Stimulated activated CD8-positive, alpha-beta memory T cell treated with anti-CD3 and anti-CD28 coated beads, Interleukin-7, amount 100 ng/mL, for 1 hour (primary cell): ENCODE measurements at places on chromosomes 7 and 10.

GRCh38 chr7:2638224-2638991 is 6.6 kb downstream of the TTYH3 start:
- no peak for DNase-seq

GRCh38 chr10:71748671-71749191 is 24.6 kb downstream of the VSIR start:
- no peak for DNase-seq

DNA sequence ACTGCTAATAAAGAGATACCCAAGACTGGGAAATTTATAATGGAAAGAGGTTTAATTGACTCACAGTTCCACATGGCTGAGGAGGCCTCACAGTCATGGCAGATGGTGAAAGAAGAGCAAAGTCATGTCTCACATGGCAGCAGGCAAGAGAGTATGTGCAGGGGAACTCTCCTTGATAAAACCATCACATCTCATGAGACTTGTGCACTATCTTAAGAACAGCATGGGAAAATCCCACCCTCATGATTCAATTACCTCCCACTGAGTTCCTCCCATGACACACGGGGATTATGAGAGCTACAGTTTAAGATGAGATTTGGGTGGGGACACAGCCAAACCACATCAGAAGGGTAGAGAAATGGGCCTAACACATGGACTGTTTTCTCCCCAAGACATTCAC is 156.3 kb downstream of the CCDC71L start:
- DNase-seq, result no peak

DNA sequence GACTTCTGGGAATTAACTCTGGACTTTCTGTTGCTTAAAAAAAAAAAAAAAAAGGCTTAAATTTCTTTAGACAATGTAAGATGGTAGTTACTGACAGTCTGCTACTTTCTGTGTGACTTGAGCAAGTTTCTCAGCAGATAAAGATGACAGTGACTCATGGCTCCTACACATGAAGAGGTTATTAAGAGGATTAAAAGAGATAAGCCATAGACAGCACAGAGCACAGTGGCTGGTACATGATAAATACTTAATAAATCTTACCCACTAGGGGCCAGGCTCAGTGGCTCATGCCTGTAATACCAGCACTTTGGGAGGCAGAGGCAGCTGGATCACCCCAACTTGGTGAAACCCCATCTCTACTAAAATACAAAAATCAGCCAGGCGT is 174.8 kb downstream of the JAZF1 start:
- DNase-seq, result no peak

DNA sequence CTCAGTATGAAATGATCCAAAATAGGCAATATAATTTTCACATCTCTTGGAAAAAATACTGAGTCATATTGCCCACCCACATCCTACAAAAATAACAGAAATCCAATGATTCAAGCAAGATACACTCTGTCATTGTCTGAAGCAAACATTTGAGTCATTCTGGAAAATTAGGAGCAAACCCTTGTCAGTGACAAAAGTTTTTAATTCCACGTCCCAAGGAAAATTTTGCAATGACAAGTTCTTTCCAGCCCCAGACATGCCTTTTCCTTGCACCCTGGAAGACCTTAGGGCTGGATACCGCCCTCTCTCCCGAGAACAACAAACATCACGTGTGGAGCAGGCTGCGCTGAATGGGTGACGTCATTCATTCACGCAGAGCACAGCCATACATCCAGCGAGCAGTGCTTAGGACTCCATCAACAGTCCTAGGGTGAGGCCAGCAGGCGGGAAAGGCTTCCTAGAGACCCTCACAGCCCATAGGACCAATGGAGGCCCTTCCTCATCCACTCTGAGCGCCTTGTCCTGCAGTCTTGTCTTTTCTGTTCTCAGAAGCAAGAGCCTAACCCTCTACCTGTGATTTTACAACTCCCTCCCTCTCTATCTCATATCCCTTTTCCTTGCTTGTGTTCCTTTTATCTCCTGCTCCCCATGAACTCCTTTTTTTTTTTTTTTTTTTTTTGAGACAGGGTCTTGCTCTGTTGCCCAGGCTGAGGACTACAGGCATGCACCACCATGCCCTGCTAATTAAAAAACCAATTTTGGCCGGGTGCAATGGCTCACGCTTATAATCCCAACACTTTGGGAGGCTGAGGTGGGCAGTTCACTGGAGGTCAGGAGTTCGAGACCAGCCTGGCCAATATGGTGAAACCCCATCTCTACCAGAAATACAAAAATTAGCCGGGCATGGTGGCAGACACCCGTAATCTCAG is 23.5 kb upstream of the KDM7A start:
- no peak for DNase-seq

GRCh38 chr7:1227814-1228544 is 4.7 kb upstream of the UNCX start:
- DNase-seq, result no peak

- DNase-seq, result no peak
These were observed 209.4 kb upstream of the KLF14 start for GRCh38 chr7:130943336-130943901.

DNA sequence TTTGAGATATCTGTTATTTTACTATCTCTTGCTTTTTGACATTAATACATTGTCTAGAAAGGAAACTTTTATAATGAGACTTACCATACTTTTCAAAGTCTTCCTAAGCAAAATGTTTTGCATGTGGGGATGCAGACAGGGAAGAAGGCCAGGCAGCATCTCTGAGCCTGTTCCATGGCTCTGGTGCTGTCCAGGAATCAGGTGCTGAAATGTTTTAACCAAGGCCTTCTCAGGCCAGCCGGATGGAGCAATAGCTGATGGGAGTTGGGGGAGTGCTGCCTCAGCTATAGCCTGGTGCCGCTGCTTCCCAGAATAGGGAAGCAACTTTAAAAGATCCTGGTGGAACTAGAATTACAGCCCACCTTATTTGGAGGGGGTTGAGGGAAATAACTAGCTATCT is 38.5 kb downstream of the CRTAC1 start:
- DNase-seq, result no peak

- no peak for DNase-seq
These were observed 39.4 kb upstream of the ATOH7 start for GRCh38 chr10:68271196-68271882.

- no peak for DNase-seq
These were observed 8.1 kb upstream of the GPR85 start for GRCh38 chr7:113094517-113095249.

- no peak for DNase-seq
These were observed 21.4 kb downstream of the EFCAB10 start for GRCh38 chr7:105559926-105560325.

DNA sequence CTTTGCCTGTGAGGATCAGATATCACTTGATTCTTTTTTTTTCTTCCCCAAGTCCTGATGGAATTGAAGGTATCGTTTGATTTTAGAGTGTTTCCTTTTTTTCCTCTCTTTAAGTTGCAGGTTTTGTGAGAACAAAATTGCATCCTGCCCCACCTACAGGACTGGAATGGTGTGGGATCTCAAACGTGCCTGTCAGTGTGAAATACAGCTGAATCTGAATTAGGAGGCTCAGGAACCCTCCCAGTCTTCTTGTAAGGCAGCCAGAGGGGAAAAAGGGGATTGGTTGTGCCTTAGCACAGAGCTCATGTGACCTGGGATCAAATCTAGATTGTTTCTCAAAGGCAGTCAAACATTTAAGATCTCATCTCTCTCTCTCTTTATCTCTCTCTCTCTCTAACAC is 32.7 kb upstream of the KLHL7 start:
- DNase-seq, result no peak

GRCh38 chr10:101140084-101140949 is 9.2 kb downstream of the TLX1 start:
- DNase-seq, result no peak

DNA sequence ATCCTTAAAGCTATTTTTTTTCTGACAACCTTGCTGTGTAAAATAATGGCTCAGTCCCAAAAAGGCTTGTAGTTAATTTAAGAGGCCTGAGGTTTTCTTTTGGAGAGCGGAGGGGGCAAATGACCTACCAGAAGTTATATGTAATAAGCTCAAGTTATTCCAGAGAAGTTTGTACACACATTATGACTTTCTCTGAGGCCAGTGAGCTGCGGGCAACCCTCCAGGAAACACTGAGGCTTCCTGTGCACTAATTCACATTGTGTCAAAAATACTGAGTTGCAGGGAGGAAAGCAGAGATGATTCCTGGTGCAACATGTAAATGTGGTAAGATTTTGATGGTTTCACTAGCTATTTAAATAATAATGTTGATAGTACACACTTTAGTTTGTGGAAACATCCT is 188.6 kb downstream of the DIP2C start:
- no peak for DNase-seq

GRCh38 chr10:48594803-48595538 is 9.9 kb downstream of the ARHGAP22 start:
- no peak for DNase-seq

DNA sequence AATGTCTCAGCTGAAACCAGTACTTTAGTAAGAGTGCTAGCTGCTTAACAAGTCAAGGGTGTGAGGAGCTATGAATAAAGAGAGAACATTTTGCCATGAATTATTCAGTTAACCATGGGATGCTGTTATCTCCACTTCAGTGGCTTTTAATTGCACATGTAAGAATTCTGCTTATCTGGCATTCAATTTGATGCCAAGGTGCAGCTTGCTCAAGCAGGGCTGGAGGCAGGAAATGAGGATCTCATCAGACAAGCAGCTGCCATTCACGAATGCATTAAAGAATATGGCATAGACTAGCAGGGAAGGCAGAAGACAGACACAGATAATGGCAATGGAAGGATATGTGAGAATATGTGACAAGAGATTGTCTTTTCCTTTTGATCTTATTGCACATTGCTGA is 697.8 kb downstream of the NRG3 start:
- no peak for DNase-seq

GRCh38 chr7:25527665-25528170 is 299.4 kb upstream of the NPVF start:
- DNase-seq, result no peak

GRCh38 chr10:129601737-129602136 is 134.7 kb downstream of the MGMT start:
- no peak for DNase-seq

DNA sequence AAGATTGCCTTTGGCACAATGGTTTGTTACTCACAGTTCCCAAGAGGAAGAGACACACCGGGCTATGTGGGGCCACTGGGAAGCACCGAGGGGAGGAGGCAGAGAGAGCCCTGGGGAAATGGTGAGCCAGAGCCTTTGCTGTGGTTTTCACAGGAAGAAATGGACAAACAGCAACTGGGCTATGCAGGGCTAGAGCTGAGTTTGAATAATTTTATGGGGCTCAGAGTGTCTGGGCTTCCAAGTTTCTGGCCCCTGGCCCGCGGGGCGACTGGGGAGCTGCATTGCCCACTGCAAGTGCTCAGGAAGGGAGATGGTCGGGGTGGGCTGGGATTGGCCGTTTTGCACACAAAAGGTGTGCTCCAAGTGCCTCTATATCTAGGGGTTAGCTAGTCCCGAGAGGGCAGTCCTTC is 92.6 kb downstream of the CHST15 start:
- DNase-seq, result no peak

DNA sequence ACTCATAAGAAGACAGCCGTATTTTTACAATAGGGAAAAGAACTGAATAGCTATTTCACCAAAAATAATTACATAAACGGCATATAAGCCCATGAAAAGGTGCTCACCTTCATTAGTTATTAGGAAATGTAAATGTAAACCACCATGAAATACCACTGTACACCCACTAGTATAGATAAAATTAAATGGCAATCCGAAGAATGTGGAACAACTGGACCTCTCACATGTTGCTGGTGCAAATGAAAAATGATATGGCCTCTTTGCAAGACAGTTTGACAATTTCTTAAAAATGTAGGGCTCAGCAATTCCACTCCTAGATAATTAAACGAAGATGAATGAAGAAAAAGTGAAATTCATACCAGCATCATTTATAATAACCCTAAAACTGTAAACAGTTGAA is 91.8 kb downstream of the MAPK8 start:
- no peak for DNase-seq

- DNase-seq, result no peak
These were observed 174.5 kb upstream of the HDAC9 start for GRCh38 chr7:18320971-18321567.

DNA sequence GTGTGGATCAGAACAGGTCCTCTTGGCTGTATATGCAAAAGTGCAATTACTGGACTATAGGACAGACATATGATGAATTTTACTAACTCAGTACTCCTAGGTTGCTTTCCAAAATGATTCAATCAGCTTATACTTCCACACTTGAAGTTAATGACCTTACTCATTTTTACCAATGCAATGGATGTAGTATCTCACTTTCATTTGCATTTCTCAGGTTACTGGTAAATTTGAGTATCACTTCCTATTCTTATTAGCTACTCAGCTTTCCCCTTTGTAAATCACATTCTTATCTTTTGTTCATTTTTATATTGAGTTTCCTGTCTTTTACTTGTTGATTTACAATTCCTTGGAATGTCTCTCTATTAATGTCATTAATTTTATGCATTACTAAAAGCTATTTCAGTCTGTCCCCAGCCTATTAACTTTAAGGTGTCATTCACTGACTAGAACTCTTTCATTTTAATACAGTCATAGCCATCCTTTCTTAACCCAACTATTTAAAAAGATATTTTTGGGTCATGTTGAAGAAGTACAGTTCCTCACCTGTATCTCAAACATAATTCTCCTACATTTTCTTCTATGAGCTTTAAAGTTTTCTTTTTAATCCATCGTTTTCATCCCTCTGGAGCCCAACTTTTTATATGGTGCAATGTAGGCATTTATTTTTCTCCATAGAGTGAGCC is 88.6 kb downstream of the VIM start:
- DNase-seq, result no peak

GRCh38 chr10:110415809-110416208 is 81.9 kb upstream of the DUSP5 start:
- DNase-seq, result no peak

GRCh38 chr10:7027913-7028808 is 382.7 kb downstream of the SFMBT2 start:
- no peak for DNase-seq

- DNase-seq, result no peak
These were observed 14.4 kb upstream of the YWHAG start for GRCh38 chr7:76372984-76373833.

GRCh38 chr7:67754651-67755050 is 758.0 kb downstream of the TYW1 start:
- DNase-seq, result no peak

DNA sequence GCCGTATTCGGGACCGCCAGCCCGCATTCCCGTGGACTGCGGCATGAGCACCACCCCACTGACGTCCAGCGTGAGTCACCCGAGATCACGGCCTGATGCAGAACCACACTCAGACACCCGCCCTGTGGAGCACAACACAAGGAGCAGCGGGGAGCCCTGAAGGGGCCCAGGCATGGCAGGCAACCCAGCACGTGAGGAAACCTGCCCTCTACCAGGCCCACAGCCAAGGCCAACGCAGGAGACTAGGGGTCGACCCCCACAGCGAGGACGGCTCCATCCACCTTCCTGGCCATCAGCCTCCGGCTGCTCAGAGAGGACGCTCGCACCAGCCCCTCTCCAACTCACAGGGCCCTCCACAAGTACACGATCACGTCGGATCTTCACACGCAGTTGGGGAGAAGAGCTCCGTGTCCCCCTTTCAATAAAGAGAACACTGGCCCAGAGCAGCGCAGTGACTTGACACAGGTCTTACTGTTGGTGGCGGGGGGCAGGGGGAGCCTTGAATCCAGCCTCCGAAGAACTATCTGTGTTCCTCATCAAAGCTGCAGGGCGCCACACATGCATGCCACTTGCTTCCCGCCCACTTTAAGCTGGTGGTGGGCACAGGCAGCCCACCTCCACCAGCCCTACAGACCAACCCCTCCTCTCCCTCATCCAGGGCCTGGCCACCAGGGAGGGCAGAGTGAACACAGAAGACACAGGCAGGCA is 22.0 kb downstream of the MAD1L1 start:
- DNase-seq, result no peak
